WTC11 (cell line): ENCODE measurements at places on chromosomes 4 and X. TPM values are rescaled to one million over a fixed set of nuclear protein-coding genes. Genes with fewer than 3 reads are reported as not detected.

- DNase-seq: no peak
These were observed 43.1 kb downstream of the ATP11C start for GRCh38 chrX:139889760-139890159.

DNA sequence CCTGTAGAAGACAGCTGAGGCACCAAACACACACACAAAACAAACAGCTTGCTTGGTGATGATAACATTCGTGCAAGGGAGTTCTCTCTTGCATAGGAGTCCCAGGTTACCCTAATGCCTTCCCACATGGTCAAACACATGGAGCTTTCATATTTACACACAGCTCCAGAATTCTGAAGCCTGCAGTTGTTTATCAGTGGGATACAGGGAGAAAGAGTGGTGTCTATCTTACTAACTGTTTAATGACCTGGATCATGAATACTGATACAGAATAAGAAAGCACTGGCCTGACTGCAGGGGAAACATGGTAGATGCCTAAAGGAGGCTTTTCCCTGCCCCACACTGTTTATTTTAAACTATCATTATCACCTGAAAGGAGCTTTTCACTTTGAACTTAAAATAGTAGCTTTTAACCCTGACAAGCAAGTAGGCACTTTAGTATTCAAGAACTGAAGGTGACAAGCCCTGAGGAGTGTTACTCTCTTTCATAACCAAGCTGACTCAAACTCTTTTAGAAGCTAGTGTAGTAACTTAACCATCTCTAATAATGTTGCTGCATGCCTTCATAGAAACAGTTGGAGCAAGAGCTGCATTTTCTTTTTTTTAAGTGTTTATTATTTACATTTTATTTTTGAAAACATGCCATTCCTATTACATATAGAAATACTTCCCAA is 15.6 kb downstream of the TET2 start:
- no peak for DNase-seq

DNA sequence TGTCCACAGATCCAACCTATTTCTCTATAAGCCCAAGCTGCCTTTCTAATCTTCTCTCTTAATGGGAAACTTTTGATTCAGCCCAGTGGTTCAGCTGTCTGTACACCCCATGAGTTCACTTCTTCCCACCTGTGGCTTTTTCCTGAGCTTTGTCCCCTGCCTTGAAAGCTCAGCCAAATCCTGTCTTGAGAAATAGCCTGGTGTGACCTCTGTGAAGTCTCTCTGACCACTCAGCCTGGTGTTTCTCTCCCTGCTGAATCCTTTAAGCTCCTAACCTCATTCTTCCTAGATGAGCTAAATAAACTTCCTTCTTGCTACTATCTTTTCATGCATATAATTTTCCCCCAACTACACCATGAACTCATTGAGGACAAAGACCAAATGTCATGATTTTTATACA is 15.2 kb upstream of the HERC5 start:
- DNase-seq: no peak

DNA sequence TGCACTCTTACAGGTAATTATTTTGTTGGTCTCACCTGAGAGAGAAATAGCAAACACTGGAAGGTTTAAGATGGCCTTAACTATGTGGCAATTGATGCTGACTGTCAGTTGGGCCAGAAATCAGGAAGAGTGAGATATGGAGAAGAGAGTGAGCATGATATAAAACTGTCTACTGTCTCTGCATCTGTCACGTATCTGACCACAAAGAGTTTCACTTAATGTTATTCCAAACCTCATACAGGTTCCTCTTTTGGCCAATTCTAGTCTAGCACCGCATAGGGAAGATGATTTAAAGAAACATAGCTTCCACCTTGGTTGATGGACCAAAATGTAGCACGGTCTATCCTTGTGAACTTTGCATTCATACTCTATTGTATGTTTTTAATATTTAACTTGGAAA is 381.0 kb upstream of the BOD1L1 start:
- DNase-seq: no peak

DNA sequence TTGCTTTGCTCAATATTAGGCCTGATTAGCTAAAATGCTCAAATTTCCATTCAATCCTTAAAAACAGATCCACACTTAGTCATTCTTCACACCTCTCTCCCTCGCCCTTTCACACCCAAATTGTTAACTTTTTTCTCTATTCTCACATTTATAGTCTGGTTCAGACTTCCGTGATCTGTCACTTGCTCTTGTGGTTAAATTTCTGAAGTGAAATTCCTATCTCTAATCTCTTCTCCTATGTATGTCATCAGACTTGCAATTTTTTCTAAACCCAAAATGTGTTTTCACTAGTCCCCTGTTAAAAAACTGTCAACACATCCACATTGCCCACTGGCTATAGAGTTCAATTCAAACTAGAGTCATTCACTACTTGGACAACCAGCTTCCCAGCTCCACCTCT is 63.2 kb downstream of the SNCA start:
- DNase-seq: no peak

- no peak for DNase-seq
These were observed 1.2 kb downstream of the CXCL2 start for GRCh38 chr4:74097631-74098426.

DNA sequence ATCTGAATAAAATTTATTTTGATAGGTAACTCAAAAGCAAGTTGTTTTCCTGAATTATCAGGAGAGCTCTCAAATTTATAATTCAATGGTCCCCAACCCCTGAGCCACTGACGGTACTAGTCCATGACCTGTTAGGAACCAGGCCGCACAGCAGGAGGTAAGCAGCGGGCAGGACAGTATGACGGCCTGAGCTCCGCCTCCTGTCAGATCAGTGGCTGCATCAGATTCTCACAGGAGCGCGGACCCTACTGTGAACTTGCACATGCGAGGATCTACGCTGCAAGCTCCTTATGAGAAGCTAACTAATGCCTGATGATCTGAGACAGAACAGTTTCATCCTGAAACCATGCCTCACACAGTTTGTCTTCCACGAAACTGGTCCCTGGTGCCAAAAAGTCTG is 37.9 kb upstream of the SEC24B start:
- DNase-seq: peak; percentile 62

DNA sequence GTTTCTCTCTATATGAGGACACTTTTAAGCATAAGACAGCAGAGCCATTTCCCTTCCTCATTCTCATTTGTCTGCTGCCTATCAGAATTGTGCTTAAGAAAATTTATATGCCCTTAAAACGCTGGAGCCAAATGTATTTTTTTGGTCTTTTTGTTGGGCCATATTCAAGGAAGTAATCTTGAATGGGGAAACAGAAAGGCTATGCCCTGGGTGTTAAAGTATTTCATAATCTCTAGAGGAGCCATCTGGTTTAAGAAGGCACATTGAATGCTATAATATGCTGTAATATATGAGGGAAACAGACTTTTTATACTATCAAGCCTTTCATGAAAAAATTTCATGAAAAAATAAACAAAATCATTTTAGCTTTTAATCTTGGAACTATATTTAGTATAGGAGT is 4.3 kb downstream of the DMD start:
- DNase-seq: no peak

- DNase-seq: peak; percentile 22
These were observed 208.3 kb upstream of the JADE1 start for GRCh38 chr4:128600996-128601871.

DNA sequence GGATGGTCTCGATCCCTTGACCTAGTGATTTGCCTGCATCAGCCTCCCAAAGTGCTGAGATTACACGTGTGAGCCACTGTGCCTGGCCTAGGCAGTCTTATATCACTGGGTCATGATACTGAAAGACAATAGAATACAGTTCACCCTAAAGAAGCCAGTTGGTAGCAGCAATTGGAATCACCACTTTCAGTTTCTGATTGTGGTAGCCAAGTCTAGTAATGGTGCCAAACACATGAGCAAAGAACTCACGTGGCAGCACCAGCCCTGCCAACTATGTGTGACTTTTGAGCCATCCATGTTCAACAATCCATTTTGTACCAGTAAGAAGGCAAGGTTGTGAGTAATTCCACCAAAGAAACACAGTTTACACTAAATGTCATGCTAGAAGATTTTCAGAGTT is 548.4 kb downstream of the KLHL13 start:
- DNase-seq: no peak

- no peak for DNase-seq
These were observed 11.2 kb downstream of the WDR1 start for GRCh38 chr4:10105421-10105820.

DNA sequence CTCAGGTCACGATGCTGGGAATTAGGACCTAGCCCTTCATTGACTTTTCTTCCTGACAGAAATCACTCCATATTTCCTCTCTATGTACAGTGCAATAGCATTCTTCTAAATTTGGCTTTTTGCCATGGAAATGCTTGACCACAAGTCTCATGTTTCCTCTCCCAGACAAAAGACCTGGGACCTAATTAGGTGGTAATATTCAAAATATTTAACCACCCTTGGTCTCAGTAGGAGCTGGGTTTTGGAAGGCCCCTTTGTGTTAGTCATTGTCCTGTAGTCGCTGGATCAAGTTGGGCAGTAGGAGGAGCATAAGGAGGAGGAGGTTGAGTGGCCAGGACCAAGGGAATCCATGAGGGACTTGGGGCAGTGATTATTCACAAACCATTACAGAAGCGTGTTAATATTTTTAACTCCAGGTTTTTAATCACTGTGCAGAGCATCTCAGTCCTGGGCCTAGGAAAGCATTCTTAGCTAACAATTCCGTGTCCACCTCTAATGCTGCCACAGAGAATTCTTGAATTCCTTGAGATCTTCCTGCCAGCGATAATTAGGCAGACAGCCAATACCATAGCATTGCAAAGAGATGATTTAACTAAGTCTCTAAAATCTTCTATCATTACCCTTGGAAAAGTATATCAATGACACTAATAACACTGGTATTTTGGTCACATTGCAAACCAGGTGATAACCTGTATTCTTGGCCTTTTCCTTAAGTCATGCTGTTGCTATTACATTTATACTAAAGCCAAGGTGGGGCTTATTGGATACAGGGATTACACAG is 25.0 kb upstream of the SHROOM4 start:
- no peak for DNase-seq

GRCh38 chr4:150289881-150290280 is 211.6 kb downstream of the DCLK2 start:
- no peak for DNase-seq

DNA sequence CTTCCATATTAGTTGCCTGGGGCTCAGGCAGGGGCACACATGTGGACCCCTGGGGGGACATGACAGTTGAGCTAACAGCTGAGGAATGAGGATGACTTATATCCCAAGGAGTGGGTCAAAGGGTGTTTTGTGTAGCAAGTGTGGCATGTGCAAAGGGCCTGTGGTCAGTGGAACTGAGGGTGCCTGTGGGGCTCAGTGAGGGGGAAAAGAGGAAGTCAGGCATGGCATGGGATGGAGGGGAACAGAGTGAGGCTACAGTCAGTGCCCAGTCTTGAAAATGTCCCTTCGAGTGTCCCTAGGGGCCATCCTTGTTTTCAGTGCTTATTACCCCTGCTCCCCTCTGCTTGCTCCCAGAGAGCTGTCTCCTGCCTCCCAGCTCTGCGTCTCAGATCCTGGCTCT is 64.3 kb upstream of the CD99 start:
- DNase-seq: no peak

DNA sequence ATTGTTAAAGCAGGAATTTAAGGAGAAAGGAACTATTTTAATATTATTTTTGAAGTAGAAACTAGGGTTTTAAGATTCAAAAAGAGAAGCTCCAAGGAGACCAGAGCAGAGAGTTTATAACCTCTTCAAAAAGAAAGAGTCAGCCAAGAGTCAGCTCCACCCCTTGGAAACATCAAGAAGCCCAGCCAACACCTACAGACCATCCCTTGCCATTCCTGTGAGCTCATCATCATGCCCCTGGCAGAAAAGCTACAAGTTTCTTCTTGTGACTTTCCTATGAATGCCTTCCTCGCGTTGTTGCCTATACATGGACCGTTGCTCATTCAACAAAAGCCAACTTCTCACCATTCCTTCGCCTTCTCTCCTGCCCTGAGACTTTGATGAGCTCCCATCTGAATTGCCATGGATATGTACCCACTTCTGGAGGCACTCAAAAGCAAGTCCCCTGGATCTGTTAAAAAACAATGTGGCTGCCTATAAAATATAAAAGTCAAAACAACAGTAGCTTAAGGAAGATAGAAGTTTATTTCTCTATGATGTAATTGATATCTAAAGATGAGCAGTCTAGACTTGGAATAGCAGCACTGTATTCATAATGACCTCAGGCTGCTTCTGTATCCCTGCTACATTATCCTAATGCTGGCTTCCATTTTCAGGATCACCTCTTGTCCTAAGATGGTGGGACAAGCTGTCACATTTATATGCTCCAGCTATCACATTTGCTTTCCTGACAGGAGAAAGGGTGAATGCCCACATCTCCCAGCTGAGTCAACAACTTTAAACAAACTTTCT is 20.3 kb downstream of the PLRG1 start:
- DNase-seq: no peak

- peak; percentile 49 for DNase-seq
These were observed 90.6 kb downstream of the LRP2BP start for GRCh38 chr4:185304944-185305690.

DNA sequence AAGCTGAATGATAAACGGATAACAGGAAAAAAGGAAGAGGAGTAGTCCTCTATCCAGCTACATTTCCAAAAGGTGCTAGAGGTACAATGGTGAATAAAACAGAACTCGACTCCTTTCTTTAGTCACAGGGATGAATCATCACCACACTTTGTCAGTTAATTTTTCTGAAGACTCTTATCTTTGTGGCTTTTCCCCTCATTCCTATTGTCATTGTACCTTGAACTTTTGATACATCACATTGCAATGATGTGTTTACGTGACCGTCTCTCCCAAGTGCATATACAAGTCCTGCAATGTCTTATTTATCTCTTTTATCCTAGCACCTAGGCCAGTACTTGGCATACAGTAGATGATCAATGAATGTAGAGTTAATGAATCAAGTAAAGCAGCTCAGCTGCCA is 134.7 kb downstream of the LHFPL1 start:
- DNase-seq: no peak

- DNase-seq: no peak
These were observed 77.2 kb downstream of the RASL11B start for GRCh38 chr4:52939325-52939724.

DNA sequence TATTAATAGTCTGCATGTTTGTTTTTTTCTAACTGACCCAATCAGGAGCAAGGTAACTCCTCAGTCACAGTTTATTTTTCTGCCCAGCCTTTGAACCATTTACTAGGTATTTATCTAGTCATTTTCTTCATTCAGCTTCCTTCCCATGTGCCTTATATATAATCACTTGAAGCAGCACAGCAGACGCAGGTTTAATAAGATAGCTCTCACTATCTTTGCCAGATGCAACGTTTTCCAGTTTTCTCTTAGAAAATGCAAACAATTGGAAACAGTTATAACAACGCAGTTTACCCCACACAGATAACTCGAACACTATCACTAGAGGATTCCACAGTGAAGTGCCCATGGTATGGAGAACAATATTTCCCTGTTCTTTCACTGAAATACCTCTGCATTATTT is 56.4 kb upstream of the NFKB1 start:
- DNase-seq: no peak

- no peak for DNase-seq
These were observed 206.3 kb downstream of the SLC7A11 start for GRCh38 chr4:138035781-138036258.

GRCh38 chrX:39401483-39402110 is 600.3 kb downstream of the MID1IP1 start:
- no peak for DNase-seq

KLKB1 gene
- total RNA-seq: 9.8 to 10.1 TPM (median 10.1 TPM) in 3 replicates

PNPLA4 gene
- total RNA-seq: 11.7 to 18.4 TPM (median 17.5 TPM) in 3 replicates

GLOD5 gene
- total RNA-seq: 0.27 TPM in 1 of 3 replicates, not detected in the others

CFI gene
- total RNA-seq: 0.16 to 0.25 TPM in 2 of 3 replicates, not detected in the other

PRIMPOL gene
- total RNA-seq: 8.3 to 13.4 TPM (median 9.6 TPM) in 3 replicates

SPANXA1 gene
- not detected in 3 replicates for total RNA-seq

EMCN gene
- total RNA-seq: not detected in 3 replicates

TMSB15B gene
- total RNA-seq: 8.3 to 12.3 TPM (median 11.4 TPM) in 3 replicates

NEUROG2 gene
- total RNA-seq: 0.09 TPM in 2 of 3 replicates, not detected in the other

SSX4 gene
- total RNA-seq: 0.17 TPM in 1 of 3 replicates, not detected in the others

BRS3 gene
- not detected in 3 replicates for total RNA-seq

PRKG2 gene
- total RNA-seq: 1.9 to 3.6 TPM (median 2.7 TPM) in 3 replicates

CXCL10 gene
- total RNA-seq: not detected in 3 replicates

PLAC8 gene
- total RNA-seq: 1.4 to 3.1 TPM (median 1.6 TPM) in 3 replicates
